ENCODE measurements at places on chromosomes 5 and 9. TPM values are rescaled to one million over a fixed set of nuclear protein-coding genes. Genes with fewer than 3 reads are reported as not detected.

The FBP2 gene
- not detected for total RNA-seq

The HACD4 gene
- total RNA-seq, result 11.5 TPM

The IL5 gene
- total RNA-seq, result not detected

The PALM2AKAP2 gene
- total RNA-seq, result not detected

The MTX3 gene
- total RNA-seq, result 29.4 TPM

The TNFSF8 gene
- 15.9 TPM for total RNA-seq

The NR6A1 gene
- 0.05 TPM for total RNA-seq

All from naive thymus-derived CD8-positive, alpha-beta T cell (primary cell).